CD8-positive, alpha-beta memory T cell (primary cell): ENCODE measurements at places on chromosomes 6 and 20.

GRCh38 chr6:127186889-127187288 is 68.4 kb downstream of the RSPO3 start:
- no peaks in the 10 kb centered on the region for H3K36me3 ChIP-seq
- no peaks in the 10 kb centered on the region for H3K4me1 ChIP-seq
- H3K27me3 ChIP-seq, result no peaks in the 10 kb centered on the region
- no peak overlapping the region for H3K27ac ChIP-seq
- no peak overlapping the region for H3K4me3 ChIP-seq

GRCh38 chr6:12160326-12160725 is 129.8 kb upstream of the EDN1 start:
- H3K4me3 ChIP-seq, result no peak overlapping the region
- no peak overlapping the region for H3K27ac ChIP-seq
- H3K36me3 ChIP-seq, result peaks cover 6% of the 10 kb centered on the region
- DNase-seq, result no peak

DNA sequence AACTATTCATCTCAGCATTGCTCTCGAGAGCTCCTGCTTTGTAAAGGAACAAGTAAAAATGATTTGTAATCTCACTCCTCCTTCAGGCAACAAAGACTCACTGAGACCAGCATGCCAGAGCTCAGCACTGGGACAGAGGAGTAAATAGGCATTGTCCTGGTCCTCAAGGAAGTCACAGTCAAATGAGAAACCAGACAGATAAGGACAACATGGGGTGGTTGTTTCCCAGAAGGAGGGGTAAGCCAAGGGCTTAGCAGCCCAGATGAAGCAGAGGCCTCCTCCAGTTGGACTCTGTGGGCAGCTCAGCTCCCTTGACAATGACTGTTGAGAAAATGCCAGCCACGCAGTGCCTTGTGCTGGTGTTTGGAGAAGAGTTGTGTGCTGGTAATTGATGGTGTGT is 425.7 kb upstream of the CHD6 start:
- H3K36me3 ChIP-seq, result no peaks in the 10 kb centered on the region
- no peaks in the 10 kb centered on the region for H3K27me3 ChIP-seq
- H3K27ac ChIP-seq, result no peak overlapping the region
- no peak for DNase-seq
- no peaks in the 10 kb centered on the region for H3K4me1 ChIP-seq
- no peak overlapping the region for H3K4me3 ChIP-seq

DNA sequence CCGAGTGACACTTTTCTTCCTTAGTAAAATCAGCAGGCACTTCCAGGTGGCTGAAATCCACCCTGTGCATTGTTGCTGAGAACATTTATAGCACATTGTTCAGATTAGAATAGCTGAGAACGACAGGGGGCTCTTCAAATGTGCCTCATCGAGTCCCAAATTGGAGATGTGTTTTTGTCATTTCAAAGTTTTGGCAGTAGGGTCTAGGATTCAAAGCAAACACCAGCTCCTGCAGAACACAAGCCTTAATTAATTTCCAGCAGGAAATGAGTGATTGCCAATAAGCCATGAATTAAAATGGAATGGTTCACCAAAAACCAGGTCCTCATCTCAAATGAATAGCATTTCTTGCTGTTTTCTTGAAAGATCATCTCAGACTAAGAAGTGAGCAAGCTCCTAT is 171.6 kb downstream of the PLCB1 start:
- no peak overlapping the region for H3K27ac ChIP-seq
- peaks cover 8% of the 10 kb centered on the region for H3K4me1 ChIP-seq
- H3K36me3 ChIP-seq, result no peaks in the 10 kb centered on the region
- DNase-seq, result no peak
- no peaks in the 10 kb centered on the region for H3K27me3 ChIP-seq
- H3K4me3 ChIP-seq, result no peak overlapping the region

DNA sequence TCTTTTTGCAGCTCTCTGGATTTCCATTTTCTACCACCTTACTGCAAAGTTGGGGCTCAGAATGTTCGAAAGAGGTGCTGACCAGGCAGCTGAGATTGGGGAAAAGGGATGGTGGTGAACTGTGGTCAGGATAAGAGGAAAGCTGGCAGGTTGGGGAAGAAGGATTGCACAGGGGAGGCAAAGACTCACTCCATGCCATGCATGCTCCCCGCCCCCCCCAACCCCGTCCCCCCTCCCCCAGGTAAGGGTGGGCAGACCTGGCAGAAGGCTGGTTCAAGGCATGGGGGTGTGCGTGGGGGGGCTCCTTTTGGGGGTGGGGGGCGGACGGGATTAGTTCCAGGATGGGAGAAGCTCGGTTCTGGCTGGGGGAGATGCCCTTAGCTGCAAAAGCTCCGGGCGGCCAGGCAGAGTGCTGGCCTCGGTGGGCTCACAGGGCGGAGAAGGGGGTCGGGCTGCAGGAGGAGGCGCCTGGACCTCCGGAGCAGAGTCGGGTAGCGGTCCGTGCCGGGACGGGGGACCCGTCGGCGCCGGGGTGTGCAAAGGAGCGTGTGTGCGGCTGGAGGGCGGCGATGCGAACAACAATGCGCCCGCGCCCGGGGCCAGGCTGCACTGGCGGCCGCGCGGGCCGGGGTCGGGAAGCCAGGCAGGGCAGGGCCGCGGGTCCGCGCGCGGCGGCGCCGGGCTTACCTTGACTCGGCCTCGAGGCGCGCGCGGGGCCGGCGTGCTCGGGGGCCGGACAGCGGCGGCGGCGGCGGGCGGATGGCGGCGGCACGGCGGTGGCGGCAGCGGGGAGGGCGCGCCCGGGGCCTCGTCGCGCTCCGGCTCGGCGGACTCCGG is 880 bp downstream of the ADNP start:
- peaks cover 45% of the 10 kb centered on the region for H3K4me1 ChIP-seq
- H3K27me3 ChIP-seq, result no peaks in the 10 kb centered on the region
- H3K4me3 ChIP-seq, result peak overlapping the region; percentile 74
- peaks cover 9% of the 10 kb centered on the region for H3K36me3 ChIP-seq

DNA sequence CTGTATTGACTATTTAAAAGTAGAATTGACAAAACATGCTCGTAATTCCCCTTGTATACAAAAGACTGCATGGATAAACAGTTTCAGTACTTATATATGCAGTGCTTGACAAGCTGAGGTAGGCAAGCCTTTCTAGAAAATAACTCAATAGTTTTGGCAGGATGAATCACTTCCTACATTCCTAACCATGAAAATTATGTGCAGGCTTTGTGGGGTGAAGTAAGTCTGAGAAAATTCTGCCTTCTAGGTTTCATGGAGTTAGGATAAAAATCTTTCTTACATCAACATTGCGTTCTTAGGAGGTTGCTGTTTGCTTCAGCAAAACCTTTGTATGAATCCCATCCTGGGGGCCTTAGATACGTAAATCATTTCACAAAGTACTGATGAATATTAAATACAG is 801.4 kb upstream of the EYS start:
- no peak for DNase-seq
- H3K27ac ChIP-seq, result no peak overlapping the region
- no peak overlapping the region for H3K4me3 ChIP-seq
- H3K36me3 ChIP-seq, result no peaks in the 10 kb centered on the region
- H3K4me1 ChIP-seq, result no peaks in the 10 kb centered on the region

GRCh38 chr6:31473780-31474761 is 23.9 kb upstream of the MICB start:
- no peak overlapping the region for H3K27ac ChIP-seq
- DNase-seq, result no peak
- H3K36me3 ChIP-seq, result no peaks in the 10 kb centered on the region
- H3K27me3 ChIP-seq, result no peaks in the 10 kb centered on the region

DNA sequence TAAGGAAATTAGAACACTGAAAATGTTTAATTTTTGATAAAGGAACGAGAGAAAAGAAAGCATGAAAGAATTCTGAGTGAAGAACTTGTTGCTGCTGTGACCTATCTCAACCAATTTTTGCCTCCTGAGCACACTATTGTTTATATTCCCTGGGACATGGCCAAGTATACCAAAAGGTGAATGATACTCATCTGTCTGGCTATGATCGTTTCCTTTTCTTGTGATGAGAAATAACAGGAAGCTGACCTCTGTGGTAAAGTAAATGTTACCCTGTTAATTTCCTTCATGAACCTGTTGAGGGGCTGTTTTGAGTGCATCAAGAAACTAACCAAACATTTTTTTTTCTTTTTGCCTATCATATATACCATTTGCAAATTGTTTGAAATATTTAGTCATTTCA is 69.1 kb downstream of the FIG4 start:
- no peak overlapping the region for H3K27ac ChIP-seq
- H3K27me3 ChIP-seq, result no peaks in the 10 kb centered on the region
- DNase-seq, result no peak
- peaks cover 6% of the 10 kb centered on the region for H3K4me1 ChIP-seq
- no peak overlapping the region for H3K4me3 ChIP-seq

DNA sequence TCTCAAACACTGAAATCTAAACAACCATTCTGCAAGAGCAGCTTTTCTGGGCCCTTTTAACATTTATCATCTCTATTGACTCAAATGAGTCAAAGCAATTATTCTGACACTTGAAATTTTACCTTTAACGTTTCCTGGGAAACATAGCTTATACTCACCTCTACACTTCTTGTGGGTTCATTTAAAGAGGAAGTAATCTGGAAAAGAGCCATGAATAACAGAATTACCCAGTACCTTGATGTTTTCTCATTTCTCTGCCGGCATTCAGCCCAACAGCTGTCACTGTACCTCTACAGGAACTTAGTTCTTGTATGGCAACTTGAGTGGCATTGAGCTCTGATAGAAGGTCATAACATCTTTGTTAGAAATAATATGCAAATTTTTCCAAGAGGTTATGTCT is 272.2 kb downstream of the KCNQ5 start:
- H3K27ac ChIP-seq, result no peak overlapping the region
- no peaks in the 10 kb centered on the region for H3K4me1 ChIP-seq
- no peak overlapping the region for H3K4me3 ChIP-seq
- DNase-seq, result no peak
- H3K36me3 ChIP-seq, result no peaks in the 10 kb centered on the region
- H3K27me3 ChIP-seq, result no peaks in the 10 kb centered on the region

DNA sequence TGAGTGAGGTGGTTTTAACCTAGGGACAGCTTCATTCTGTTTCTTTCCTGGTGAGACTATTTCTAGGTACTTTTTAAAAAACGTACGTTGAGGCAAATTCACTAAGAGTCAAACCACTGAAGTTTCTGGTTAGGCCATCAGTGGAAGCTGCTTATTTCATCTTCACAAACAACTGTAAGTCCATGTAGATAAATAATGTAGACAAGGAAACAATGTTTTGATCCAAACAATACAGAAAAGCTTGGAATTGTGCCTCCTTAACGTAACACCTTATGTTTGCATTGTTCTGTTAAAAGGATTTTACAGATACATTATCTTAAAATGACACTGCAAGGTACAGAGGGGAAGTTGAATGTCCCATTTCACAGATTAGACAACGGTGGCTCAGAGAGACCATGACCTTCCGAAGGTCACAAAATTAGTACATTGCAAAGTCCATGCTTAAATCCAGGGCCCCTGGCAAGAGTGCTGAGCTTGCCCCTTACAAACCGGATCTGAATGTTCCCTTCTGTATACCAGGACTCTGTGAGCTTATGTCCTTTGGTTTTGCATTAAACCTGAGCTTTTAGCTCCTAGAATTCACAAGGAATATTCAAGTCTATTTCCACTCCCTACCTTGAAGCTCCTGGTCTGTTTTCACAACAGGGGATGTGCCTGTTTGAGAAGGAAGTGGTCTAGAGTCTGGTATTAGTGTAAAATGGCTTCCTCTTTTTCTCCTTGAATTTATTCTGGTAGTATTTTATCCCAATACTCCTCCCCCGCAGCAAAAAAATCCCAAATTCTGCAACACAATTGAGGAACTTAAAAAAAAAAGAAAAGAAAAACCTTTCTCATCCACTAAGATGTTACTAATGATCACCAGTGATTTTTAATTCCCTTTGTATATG is 28.9 kb upstream of the ZNF217 start:
- peak overlapping the region; percentile 71 for H3K27ac ChIP-seq
- H3K36me3 ChIP-seq, result no peaks in the 10 kb centered on the region
- H3K4me3 ChIP-seq, result no peak overlapping the region
- peaks cover 32% of the 10 kb centered on the region for H3K4me1 ChIP-seq
- DNase-seq, result no peak
- H3K27me3 ChIP-seq, result no peaks in the 10 kb centered on the region

DNA sequence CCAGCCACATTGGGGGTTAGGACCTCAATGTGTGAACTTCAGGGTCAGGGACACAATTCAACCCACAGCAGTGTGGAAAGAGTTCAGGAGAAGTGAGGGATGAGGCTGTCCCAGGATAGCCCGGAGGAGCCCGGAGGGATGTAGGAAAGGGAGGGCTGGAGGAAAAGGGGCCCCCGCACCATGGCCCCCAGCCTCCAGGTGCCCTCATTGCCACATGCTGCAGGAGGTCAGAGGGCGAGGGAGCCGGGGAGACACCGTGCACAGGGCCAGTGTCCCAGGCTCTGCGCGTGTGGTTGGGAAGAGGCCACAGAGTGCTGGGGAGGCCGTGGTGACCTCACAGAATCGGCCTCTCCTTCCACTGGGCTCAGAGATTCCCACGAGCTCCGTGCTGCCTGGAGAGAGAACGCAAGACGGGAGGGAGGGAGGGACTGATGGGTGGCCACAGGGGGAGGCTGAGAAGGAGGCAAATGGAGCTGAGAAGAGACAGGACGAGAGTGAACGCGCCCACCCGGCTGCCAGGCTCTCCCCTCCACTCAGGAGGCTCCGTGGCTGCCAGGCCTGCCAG is 215.1 kb downstream of the DLL1 start:
- no peak for DNase-seq
- H3K4me1 ChIP-seq, result no peaks in the 10 kb centered on the region
- H3K27me3 ChIP-seq, result no peaks in the 10 kb centered on the region
- no peaks in the 10 kb centered on the region for H3K36me3 ChIP-seq
- H3K27ac ChIP-seq, result no peak overlapping the region
- H3K4me3 ChIP-seq, result no peak overlapping the region

DNA sequence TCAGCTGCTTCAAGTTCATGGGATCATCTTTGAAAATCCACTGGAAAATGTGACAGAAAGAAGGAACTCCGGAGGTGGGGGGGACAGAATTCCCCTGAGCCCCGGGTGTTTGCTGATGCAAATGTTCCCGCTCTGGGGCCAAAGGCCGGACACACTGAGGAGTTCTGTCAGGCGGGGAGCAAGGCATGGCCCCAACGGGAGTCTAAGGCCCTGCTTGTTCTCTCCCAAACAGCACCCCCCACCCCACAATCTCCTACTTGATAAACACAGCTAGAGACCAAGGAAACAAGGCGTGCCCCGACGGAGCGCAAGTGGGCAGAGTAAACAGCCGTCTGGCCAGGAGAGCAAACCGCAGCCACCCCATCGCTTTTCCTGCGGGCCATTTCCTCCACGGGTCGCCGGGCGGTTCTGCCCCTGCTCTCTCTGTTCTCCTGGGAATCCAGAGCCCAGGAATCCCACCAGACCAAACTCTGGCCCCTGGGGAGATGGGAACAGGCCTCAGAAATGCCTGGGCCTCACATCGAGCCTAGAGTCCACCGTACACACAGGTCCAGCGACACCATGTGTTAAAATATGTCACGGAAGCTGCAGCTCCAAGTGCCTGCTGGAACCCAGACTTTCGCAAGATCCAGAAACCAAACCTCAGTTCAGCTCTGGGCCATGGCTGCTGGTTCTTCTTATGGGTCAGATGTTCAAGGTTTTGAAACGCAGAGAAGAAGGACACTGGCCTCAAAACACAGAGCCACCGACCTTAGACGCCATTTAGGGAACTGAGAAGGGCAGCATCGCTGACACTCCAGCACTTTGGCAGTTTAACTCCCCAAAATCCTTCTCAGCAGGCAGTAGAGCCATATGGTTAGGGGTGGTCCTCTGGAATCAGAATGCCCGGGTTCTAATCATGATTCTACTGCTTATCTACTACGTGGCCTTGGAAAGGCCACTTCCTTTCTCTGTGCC is 104.2 kb downstream of the PREX1 start:
- H3K4me1 ChIP-seq, result peaks cover 45% of the 10 kb centered on the region
- H3K27ac ChIP-seq, result peak overlapping the region; percentile 24
- peaks cover 31% of the 10 kb centered on the region for H3K36me3 ChIP-seq
- DNase-seq, result no peak
- no peaks in the 10 kb centered on the region for H3K27me3 ChIP-seq
- no peak overlapping the region for H3K4me3 ChIP-seq
